Activated naive CD8-positive, alpha-beta T cell treated with anti-CD3 and anti-CD28 coated beads, Interleukin-2, amount 10 ng/mL, durations not matched to agents 7 days and 5 days (primary cell): ENCODE measurements at places on chromosomes 11 and 22.
A peak's percentile ranks its signal among the peaks of the same experiment; 100 is the strongest.

DNA sequence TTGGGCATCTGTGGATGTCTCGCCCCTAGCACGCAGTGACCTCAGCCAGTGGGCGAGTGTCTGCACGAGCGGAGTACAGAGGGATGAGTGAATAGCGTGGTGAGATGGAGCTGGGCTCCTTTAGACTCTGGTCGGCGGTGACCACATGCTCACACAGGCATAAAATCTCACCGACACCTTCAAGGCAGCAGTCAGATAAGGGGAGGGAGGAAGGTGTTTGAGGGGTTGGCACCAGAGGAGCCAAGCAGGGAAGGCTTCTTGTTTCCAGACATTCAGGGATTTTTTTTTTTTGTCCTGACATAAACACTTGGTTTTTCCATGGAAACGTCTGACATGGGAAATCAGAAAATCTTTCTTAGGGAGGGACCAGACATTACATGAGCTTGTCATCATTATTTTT lies 35.8 kb downstream of the GRIK4 start:
- no peak for DNase-seq

- DNase-seq: no peak
These were observed 467 bp downstream of the EPS8L2 start for GRCh38 chr11:706439-706956.

GRCh38 chr11:115316696-115317095 lies 187.5 kb downstream of the CADM1 start:
- DNase-seq: no peak

DNA sequence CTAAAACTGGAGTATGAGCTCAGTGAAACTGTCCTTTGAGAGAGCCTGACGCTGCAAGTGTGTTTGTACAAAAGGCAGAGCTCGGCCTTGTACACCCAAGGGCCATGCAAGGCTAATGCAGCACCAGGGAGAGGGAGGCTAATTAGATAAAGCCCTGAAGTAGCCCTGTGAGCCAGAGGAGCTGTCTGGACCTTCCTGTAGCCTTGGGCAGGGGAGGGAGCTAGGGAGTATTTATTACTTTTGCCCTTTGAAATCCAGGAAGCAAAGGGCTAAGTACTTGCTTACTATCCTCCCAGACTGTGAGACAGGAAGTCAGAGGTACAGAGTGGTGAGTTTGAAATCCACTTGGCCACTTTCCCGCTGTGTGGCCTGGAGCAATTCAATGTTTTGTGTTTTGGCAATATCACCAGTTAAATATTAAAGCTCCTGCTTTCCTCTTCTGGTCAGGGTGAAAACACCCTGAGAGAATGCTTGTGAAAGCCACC lies 10.2 kb upstream of the LDHA start:
- DNase-seq: peak; percentile 47

DNA sequence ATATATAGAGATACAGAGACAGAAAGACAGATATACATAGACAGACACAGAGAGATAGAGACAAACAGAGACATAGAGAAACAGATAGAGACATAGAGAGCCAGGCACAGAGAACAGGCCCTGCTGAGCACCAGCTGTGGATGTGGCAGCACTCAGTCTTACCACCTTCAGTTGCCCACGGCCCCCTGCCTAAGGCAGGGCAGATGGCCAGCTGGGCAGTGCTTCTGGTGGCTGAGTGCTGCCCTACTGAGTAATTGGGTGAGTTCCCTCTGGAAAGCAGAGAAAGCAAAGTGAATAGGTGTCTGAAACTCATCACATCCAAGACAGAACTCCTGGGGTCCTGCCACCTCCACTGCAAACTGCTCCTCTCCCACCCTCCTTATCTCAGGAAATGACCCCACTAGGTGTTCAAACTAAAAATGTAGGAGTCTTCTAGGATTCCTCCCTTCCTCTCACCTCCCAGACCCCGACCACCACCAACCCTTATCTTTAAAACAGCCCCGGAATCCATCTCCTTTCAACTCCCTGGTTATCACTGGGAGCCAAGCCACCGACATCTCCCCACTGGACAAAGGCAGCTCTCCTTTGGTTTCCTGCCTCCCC lies 27.2 kb downstream of the SYN3 start:
- no peak for DNase-seq

- DNase-seq: no peak
These were observed 5.1 kb upstream of the CLPB start for GRCh38 chr11:72439455-72439854.

- DNase-seq: no peak
These were observed 2.2 kb downstream of the TNNT3 start for GRCh38 chr11:1921574-1922141.
